ENCODE measurements at places on chromosomes 6 and 20.

GRCh38 chr6:46796848-46797580 is 3.8 kb downstream of the MEP1A start:
- DNase-seq: no peak

- DNase-seq: no peak
Observed at GRCh38 chr20:50141018-50141675, 12.4 kb downstream of the PEDS1 start.

DNA sequence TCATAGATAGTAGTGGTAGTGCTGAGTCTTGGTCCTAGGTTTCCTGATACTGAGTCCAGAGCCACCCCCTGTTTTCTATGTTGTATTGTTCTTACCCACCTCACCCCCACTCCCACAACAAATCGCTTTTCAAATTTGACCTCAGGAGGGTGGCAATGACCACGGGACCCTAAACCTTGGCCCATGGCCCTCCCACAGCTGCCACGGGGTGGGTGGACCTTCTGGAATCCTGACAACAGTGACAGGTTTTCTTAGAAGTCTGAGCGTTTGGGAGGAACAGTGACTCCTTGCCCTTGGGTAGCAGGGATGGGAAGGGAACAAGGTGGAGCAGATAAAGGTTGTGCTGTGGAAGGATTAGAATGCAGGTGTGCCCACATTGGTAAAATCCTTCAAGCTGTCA is 36.9 kb downstream of the TGM3 start:
- no peak for DNase-seq

DNA sequence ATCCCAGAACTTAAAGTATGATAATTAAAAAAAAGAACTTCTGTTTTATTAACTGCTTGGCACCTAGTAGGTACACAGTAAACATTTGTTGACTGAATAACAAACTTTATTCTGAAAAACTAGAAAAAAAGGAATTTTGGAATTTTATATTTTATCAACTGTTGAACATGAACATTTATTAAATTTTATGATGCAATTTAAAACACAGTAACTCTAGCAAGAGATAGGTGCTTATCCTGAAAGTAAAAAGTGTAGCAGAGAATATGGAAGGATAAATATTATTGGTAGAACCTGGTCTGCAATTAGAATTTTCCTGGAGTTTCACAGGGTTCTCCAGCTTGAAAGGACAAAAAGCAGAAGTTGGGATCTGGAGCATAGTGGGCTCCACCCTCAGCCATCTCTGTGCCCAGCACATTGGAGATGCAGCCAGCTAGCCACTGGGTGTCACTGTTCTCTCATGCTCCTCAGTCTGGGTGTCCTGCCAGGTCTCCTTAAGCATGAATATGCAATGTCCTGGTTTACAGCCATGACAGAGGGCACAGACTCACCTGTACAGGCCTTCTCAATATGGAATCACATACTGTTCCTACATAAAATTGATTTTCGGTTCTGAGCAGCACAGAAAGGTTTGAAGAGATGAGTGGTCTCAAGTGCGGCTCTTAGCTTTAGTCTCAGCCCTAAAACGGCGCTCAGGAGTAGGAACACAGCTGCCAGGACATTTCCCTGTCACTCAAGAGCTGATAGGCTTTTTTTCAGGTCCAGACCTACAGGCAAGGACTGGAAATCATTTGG is 31.7 kb upstream of the IL20RA start:
- peak; percentile 33 for DNase-seq

DNA sequence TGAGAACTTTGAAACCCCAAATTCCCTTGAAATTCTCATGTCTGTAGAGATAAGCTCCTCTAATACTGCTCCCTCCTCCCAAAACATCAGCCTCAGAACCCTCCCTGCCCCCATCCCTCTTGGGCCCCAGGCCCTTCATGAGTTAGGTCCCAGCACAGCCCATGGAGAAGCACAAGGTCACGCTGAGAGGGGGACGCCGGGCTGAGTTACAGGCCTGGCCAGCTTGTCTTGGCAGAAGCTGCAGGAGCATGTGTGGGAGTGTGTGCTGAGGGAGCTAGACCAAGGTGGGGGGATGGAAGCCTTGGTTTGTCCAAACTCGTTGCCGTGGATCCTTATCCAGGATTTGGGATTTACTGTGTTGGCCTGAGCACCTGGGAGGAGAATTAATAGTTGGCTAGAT is 8.5 kb upstream of the PTCRA start:
- no peak for DNase-seq

GRCh38 chr6:19452495-19452894 is 384.7 kb upstream of the ID4 start:
- DNase-seq: no peak

- no peak for DNase-seq
Observed at GRCh38 chr6:73644941-73645591, 8.7 kb downstream of the SLC17A5 start.

- no peak for DNase-seq
Observed at GRCh38 chr20:50628853-50629669, 62.3 kb downstream of the RIPOR3 start.

GRCh38 chr20:17586250-17586649 is 16.4 kb downstream of the DSTN start:
- DNase-seq: no peak

DNA sequence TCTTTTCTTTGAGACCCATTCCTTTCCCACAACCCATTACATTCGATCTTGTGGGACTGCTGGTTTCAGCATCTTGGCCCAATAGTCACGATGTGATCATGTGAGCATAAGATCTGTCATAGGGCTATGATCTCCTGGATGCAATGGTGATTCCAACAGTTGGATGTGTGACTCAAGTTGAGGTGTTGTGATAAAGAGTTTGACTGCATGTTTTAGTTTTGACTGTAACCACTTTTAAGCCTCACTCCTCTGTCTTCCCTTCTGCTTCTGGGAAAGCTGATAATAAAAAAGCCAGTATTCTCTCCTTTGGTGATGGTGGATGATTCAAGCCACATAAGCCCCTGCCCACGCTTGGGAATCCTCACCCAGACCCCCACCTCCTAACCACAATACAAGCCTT is 117.0 kb upstream of the ASCC3 start:
- no peak for DNase-seq

- no peak for DNase-seq
Observed at GRCh38 chr20:9506280-9506821, 8.0 kb upstream of the LAMP5 start.

- DNase-seq: no peak
Observed at GRCh38 chr6:105526225-105526872, 123.5 kb upstream of the PREP start.

DNA sequence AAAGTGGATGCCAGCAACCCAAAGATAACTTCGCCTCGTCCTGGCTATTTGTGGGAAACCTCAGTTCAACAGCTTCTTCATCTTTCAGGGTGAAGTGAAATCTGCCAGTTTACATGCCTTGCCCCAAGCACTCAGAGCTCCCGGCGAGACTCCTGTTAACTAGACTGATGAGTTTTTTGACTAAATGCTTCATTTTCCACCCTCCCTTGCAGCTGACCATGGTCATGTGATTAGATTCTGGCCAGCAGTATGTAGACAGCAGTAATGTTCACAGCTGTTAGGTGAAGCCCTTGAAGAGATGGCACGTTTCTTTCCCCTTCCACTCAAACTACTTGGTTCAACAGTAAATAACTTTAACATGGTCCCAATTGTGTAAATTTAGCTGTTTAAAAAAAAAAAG is 718.8 kb upstream of the FLRT3 start:
- DNase-seq: no peak

DNA sequence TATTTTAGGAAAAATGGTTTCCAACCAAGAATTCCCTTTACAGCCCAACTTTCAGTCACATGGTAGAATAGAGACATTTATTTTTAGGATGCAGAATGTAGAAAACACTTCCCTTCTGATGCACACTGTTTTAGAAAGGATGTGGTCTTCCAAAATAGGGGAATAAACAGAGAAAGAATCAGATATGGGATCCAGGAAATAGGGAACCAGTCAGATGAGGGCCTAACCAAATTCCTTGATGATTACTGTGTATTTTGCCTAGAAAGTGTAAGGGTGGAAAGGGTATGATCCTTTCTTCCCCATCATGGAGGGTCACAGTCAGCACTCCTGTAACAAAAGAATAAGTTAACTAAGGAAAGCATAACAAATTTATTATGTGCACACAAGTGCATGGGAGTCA is 27.4 kb downstream of the SLX4IP start:
- no peak for DNase-seq

DNA sequence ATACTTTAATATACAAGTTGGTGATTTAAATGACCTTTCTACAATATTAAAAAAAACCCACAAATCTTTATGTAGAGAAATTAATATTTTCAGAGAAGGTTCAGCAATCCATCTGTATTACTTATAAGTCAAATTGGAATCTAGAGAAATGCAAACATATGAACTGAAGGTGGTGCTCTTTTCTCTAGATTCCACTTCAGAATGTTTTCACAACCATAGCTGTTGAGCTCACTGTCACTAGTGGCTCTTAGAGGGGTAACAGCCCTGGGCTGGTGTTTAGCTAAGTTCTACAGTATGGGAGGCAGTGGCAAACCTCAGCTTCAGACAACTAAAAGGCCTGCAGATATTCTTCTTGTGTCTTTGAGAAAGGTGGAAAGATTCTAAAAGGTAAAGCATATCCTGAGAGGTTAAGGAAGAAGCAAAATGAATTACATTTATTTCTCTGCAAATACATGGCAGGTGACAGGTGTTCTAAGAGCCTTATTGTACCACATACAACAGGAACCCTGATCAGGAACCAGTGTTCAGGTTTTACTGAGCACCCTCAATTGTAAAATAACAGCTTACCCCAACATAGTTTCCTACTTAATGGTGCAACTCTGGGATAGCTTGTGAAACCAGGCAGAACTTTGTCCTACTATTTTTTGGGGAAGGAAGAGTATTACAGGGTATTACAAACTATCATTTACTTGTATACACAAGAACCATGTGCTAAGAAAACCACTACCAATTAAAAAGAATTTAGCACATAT is 56.6 kb upstream of the SAMHD1 start:
- no peak for DNase-seq
